Activated naive CD8-positive, alpha-beta T cell treated with anti-CD3 and anti-CD28 coated beads, Interleukin-2, amount 50 U/mL, for 16 hours (primary cell): ENCODE measurements at places on chromosomes 12 and 14.
A peak's percentile ranks its signal among the peaks of the same experiment; 100 is the strongest.

- no peak for DNase-seq
Measured at GRCh38 chr14:100568164-100568997, 18.8 kb downstream of the BEGAIN start.

DNA sequence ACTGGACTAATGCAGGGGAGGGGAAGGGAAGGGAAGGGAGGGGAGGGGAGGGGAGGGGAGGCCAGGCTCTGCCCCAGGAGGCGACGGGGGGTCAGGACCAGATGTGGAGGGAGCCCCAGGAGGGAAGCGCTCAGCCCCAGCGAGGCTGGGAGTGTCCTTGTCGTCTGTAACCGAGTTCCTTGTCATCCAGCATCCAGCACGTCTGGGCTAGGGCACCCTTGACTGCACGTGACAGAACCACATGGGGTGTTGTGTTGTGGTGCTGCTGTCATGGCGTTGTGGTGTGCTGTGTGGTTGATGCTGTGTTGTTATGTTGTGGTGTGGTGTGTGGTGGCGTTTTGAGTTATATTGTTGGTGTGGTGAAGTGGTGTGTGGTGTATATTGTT is 28.4 kb upstream of the SFSWAP start:
- DNase-seq = no peak

- DNase-seq = no peak
Measured at GRCh38 chr12:96354326-96354725, 45.9 kb downstream of the CDK17 start.

DNA sequence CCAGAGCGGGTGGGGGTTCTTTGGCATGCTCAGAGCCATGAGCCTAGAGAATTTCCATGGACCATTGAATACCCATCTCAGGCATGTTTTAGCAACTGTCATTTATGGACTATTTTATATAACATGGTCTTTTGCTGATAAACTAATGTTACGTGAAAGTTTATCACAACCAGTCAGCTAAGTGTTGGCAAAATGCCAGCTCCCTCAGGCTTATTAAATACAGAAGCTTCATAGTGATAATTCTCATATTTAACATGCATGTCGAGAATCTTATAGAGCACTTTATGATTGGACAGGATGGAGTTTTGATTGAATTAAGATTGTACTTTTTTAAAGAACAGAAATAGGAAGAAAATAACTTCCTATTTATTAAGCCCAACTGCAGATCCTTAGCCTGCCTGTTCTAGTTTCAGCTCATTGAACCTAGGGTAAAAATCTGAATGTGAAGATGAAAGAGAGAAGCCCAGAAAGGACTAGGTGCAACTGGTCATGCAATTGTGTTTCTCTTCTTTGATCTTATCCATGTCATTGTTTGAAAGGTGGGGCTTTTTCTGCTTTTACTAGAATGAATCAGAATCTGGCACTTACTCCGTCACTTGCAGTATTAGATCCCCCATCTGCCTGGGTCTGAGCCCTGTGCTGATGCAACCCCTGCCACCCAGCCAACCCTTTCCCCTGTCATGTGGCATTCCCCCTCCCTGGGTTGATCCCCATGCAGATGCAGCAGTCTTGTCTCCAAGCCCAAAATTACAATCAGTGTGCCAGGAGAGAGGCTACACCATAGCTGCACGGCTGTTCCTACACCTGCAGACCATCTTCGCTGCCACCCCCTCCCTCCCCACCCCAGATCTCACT is 134.6 kb upstream of the EVL start:
- no peak for DNase-seq

GRCh38 chr12:131204416-131205274 is 250.9 kb downstream of the ADGRD1 start:
- no peak for DNase-seq

- no peak for DNase-seq
Measured at GRCh38 chr12:98999559-98999958, 354.5 kb downstream of the APAF1 start.

DNA sequence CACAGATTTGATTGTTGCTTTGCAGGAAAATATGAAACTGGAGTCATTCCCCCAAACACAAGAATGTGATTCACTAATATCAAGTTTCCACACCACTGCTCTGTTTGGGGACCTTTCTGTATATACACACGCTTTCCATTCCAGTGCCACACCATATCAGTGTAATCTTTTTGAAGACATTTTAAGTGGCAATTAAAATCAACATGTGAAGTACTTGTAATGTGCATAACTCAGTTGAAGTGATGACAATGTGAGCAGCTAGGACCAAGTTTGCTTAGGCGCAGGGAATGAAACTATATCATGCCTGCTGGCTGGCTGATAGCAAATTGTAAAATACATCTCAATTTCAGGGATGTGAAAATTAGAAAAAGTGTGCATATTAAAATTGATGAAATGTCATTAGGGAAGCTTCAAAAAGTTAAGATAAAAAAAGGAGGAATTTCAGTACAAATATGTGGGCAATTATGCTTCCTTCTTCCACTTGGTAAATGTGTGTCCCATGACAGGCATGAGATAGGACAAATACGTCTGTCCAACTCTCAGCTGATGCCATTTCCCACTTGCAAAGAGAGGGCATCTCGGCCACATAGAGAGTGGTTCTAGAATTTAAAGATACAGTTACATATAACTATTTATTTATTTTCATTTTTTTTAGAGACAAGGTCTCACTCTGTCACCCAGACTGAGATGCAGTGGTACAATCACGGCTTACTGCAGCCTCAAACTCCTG is 43.7 kb downstream of the HSPB8 start:
- no peak for DNase-seq

DNA sequence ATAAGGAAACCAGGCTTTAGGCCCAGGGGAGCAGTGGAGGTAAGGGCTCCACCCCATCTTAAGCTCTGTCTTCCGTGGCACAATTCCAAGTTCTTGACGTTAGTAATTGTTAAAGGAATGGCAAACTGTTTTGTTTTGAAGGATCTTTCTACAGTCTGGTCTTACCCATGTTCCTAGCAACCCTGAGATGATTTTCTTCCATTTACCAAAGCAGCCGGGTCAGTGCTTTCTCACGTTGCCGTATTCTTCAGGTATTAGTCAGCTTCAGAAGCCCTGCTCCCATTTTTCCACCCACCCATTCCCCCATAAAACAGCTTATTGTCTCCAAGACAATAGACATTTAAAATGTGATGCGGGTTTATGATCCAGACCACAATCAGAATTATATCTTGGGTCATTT is 10.3 kb downstream of the NRIP2 start:
- DNase-seq = no peak

GRCh38 chr14:69013943-69014782 is 35.1 kb upstream of the ACTN1 start:
- no peak for DNase-seq

DNA sequence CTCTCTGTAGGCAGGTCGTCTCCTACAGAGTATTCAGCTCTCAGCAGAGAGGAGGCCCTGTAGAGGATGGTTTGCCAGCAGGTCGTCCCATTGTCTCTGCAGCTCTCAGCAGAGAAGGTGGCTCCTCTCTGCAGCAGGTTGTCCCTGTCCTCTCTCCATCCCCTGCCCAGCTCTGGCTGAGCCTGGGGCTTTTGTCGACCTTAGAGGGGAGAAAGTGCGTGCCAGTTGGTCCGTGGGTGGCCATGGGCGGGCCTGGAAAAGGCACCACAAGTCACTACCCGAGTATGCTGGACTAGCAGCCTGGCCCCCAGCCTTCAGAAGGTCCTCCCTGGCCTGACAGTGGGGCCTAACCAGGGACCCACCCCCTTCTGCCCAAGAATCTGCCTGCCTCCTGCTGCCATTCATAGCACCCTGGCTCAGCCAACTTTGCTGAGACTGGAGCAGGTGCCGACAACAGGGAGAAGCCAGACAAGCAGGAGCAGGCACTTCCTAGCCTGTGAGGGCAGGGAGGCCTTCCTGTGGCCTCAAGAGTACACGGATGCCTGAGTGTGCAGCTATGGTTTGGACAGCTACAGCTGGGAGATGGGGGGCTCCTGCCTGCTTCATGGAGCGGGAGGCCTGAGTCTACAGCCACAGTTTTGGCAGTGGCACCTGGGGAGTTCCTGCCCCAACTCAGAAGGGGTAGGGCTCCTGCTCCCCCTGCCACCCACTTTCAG is 59.7 kb upstream of the KCNH3 start:
- DNase-seq = no peak

DNA sequence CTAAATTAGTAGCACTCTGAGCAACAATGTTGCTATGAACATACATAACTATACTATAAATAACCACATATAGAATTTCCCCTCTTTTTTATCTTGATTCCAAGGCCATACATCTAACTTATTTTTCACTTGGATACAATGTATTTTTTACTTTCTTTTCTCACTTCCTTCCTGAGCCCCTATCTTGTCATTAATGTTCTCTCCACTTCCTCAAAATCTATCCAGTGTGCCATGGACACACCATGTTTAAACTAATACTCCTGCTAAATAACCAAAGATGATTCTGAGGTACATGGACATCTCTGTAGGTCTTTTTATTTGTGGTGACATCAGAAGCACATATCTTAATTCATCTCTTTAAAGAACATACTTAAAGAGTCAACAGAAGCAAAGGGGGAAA is 251.2 kb downstream of the C12orf42 start:
- no peak for DNase-seq

GRCh38 chr12:6607751-6608591 is 792 bp upstream of the CHD4 start:
- peak; percentile 42 for DNase-seq

DNA sequence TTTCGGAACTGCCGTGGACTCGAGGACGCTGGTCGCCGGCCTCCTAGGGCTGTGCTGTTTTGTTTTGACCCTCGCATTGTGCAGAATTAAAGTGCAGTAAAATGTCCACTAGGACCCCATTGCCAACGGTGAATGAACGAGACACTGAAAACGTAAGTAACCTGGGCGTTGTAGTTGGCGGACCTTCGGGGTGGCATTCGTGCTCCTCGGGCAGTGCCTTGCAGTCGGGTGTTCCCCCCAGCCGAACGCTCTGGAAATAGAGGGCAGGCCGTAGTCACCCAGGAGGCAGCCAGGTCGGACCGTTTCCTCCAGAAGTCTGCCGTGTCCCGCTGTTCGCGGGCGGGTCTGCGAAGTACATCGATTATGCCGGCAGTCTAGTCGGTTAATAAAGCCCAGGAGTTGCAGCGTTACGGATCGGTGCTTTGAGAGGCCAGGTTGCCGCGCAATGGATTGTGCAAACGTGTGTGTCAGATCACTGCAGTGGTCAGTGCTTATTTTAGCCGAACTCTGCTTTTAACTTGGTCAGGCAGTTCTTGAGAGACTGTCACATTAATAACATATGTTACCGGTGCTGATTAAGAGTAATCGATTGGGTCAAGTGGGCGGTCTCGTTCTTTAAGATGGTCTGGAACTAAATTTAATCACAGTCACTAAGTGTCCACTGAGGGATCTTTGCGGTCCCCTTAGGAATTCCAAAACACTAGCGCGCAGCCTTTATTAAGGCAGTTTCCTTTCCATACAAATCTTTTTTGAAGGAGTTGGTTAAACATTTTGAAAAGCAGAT is 906 bp downstream of the MARK3 start:
- DNase-seq = no peak

- peak; percentile 23 for DNase-seq
Measured at GRCh38 chr12:93502802-93503623, 35.7 kb downstream of the MRPL42 start.

GRCh38 chr14:80054020-80054419 is 157.3 kb downstream of the DIO2 start:
- DNase-seq = no peak

GRCh38 chr12:117028254-117028653 is 71.0 kb downstream of the TESC start:
- DNase-seq = no peak

- no peak for DNase-seq
Measured at GRCh38 chr14:105987563-105987962, 461.2 kb downstream of the TMEM121 start.

DNA sequence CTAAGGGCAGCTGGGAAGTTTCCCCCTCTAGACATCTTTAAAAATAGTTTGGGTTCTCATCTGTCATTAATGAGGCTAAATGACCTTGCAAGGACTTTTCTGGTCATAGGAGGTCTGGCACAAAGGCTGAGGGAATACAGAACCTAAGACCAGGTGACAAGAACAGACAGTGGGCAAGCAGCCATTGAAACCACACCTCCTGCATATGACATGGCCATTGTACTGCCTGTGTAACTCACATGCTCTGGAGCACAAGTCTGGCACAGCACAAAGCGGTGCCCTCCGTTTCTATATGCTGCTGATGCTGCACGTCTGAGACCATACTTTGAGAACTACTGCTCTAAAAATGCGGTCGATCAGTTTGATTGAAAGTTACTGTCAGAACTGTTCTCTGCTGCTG is 143.3 kb downstream of the APAF1 start:
- DNase-seq = no peak

GRCh38 chr14:35740215-35740614 is 68.9 kb downstream of the RALGAPA1 start:
- DNase-seq = no peak

DNA sequence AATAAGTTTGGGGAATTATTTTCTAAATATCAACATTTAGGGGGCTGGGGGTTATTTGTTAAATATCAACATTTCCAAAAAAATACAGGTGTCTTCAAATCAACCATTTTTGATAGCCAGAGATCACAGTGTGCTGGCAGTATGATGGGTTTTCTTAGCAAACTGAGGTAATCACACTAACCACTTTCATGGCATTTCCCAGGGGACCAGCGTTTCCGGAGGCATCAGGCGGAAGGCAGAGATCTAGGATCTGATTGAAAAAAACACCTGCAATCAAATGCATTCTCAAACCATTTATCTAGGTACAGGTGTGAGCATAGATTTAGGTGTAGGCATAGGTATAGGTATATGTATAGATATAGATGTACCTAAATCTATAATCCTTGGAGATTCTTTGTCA is 34.6 kb downstream of the GLRX5 start:
- no peak for DNase-seq

- DNase-seq = no peak
Measured at GRCh38 chr12:132812631-132813305, 15.9 kb downstream of the GOLGA3 start.

GRCh38 chr12:92511786-92512185 is 191.0 kb upstream of the PLEKHG7 start:
- DNase-seq = no peak

DNA sequence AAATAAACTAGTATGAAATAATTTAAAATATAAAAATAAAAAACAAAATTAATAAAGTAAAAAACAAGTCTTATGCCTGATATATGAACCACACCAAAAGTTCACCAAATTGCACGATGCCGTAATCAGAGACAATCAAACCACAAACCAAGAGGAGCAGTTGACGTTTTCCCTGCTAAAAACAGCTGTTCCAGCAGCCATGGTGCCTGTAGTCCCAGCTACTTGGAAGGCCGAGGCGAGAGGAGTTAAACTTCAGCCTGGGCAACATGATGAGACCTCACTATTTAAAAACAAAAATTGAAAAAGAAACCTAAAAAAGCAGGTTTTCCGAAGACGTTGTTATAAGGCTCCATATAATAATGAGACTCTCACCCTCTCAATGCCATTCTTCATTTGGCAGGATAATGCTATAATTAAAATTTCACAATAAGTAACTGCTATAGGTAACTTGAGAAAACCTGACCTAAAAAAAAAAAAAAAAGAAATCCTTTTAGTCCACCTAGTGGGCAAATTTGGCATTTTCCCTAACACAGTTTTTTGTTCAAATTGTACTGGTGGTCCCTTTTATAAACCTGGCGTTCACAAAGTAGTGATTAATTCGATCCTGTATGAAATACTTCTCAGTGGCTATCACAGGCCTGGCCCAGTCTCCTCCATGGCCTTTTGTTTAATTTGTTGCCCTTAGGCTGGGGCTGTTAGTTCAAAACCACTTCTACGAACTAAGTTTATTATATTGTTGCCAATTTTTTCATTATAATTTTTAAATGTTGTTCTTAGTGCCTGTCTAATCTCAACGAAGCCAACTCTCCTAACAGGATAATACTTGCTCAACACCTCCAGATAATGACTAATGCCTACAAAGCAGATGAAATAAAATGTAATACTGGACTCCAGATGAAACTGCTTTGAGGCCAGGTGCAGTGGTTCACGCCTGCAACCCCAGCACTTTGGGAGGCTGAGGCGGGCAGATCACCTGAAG is 62.1 kb downstream of the TNFAIP2 start:
- DNase-seq = no peak
